ENCODE measurements at places on chromosomes 16 and 17.

- DNase-seq: no peak
Measured at GRCh38 chr17:3860939-3861700, 15.1 kb upstream of the NCBP3 start.

DNA sequence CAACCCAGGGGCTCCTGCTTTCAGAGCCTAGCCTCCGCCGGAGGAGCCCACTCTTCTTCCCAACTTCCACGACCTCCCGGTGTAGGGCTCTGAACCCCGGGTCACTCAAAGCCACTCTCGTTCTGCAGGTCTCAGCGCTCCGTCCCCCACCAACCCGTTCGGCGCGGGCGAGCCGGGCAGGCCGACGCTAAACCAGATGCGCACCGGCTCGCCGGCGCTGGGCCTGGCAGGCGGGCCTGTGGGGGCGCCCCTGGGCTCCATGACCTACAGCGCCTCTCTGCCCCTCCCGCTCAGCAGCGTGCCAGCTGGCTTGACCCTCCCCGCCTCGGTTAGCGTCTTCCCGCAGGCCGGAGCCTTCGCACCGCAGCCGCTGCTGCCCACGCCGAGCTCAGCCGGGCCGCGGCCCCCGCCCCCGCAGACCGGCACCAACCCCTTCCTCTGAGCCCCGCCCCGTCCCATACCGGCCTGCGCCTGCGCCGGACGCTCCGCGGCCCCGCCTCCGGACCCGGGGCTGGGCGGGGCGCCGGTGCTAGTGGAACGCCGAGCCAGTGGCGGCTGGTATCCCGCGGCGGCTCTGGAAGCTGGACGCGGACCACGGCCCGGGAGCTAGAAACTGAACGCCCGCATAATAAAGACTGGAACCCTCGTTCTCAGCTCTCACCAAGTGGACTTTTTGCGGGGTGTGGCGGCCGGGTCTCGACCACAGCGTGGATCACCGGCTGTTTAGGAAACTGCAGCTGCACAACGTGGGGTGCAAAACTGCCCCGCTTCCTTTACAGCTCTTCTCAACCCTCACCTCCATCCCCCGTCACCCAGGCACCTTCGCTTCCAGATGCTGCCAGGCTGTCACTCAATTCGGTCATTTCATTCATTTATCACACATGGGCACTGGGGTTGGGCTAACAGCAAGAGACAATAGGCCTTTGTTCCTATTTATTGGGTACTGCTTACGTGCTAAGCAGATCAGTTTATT lies 5.0 kb upstream of the SPATA20 start:
- DNase-seq: no peak

DNA sequence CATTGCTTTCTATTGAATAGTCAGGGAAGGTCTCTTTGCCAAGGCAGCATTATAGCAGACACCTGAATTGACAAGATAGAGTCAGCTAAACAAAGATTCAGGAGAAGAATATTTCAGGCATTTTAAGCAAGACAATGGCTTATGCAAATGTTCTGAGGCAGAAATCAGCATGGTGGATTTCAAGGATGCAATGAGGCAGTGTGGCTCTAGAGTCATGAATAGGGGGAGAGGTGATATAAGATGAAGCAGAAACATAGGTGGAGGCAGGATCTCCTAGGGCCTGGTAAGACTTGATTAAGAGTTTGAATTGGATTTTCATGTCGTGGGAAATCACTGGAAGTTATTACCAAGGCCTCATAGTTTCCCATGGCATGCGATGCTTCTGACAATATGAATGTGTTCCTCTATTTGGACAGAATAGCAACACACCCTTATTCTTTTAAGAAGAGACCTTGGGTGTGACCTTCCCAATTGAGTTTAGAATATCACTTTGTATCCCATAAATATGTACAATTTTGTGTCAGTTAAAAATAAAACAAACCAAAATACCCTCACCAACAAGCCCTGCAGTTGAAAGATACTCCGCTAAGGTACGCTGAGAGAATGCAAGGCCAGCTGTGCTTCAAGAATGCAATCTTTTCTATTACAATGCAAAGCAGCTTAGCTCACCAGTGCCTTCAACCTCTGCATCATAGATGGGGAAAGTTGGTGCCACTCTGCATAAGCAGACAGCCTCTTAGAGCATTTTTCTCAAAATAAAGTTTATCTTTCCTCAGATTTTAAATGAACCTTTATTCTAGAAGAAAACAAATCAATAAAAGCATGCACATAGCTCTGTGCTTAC lies 139.6 kb upstream of the SALL1 start:
- DNase-seq: no peak

GRCh38 chr16:82741073-82741615 lies 114.4 kb downstream of the CDH13 start:
- no peak for DNase-seq

Measured in esophagus squamous epithelium (tissue), 5 donors.